ENCODE measurements at places on chromosomes 5 and 9. TPM values are rescaled to one million over a fixed set of nuclear protein-coding genes. Genes with fewer than 3 reads are reported as not detected.

GRCh38 chr5:149404746-149405549 is 25.9 kb upstream of the IL17B start:
- peak; percentile 93 for DNase-seq

GRCh38 chr9:133103183-133103986 is 17.7 kb downstream of the RALGDS start:
- DNase-seq, result peak; percentile 35

- no peak for DNase-seq
These were observed 170.1 kb downstream of the CDH12 start for GRCh38 chr5:22683050-22683449.

CEL gene
- 0.12 TPM for total RNA-seq

GRCh38 chr5:14109041-14109747 is 33.9 kb upstream of the TRIO start:
- peak; percentile 71 for DNase-seq

DNA sequence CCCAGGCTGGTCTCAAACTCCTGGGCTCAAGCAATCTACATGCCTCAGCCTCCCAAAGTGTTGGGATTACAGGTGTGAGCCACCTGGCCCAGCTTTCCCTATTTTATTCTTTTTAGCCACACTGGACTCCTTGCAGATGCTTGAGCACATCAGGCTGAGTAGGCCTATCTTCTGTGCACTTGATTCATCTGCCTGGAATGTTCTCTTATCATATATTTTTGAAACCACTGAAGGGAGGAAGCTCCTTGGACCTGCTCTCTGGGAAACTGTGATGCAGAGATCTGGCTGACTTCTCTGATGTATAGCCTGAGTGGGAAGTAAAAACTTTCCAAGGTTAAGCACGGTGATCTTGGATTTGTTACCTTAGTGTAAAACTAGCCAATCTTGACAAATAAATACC is 6.5 kb upstream of the MAT2B start:
- peak; percentile 31 for DNase-seq

QRFP gene
- total RNA-seq, result not detected

DNA sequence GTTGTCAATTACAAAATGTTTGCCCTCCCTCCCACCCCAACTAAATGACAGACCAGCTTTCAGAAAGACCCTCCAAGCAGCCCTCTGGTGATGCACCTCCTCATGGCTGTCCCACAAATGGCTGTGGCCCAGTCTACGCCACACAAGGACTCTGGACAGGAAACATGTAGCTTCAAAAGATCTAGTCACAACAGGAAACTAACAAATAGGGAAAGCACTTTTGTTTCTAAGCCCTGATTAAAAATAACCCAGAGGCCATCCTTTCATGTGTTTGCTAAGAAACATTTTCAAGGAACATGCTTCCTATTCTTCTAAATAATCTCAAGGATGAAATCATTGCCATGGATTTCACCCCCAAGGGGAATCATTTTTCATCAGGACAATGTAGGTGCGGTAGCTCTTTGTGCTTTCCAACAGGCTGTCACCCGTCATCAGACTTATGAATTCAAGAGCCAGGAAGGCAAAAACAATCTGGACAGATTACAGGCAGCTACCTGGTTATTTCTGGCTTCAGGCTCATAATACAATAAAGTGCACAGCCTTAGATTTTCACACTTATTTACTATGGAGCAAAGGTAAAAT is 20.1 kb downstream of the PCSK1 start:
- DNase-seq, result no peak

DNA sequence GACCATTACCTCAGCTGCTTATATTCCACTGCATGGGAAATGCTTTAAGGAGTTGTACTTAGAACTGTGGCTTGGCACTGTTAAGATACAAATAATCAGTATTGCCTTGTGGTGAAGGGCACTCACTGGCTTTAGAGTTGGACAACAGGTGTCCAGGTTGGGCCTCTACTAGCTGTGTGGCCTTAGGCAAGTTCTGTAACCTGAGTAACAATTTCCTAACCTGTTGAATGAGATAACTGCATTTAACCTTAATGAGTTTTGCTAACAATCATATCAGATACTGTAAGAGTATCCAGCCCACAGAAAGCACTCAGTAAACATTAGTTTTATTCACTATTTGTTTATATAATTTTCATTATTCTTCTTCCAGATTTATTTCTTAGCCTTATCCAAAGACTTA is 17.2 kb upstream of the HK3 start:
- no peak for DNase-seq

FOXD4 gene
- not detected for total RNA-seq
